Neural progenitor cell (in vitro differentiated cells): ENCODE measurements at places on chromosomes 3 and 15. TPM values are rescaled to one million over a fixed set of nuclear protein-coding genes. Genes with fewer than 3 reads are reported as not detected.
A peak's percentile ranks its signal among the peaks of the same experiment; 100 is the strongest.

DNA sequence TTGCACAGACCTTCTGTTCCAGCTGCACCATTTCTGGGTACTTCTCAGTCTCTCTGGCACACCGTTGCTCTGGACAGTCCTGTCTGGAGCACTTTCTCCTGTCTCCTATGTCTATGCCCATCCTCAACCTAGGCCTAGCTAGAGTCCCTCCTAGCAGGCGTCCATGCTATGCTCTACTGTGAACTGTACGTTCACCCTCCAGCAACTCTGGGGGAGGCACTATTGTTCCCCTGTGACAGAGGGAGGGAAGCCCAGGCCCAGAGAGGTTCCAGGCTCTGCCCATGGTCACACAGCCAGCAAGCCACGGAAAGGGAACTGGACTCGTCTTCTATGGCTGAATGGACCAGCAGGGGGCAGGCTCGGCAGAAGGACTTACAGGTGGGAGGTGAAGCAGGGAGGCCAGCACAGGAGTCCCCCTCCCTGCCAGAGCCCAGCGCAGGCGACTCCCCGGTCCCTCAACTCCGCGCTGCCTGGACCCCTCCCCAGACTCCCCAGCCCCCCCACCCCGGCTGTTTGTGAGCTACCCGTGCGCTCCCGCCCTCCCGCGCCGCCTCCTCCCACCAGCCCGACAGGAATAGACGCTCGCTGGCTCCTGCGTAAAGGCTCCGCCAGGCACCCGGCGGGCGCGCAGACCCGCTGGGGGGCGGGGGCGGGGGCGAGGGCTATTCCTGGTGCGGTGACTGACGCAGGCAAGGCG is 1.7 kb upstream of the LINGO1 start:
- peak; percentile 91 for DNase-seq

GATM gene
- 21.3 and 21.4 TPM in 2 replicates for total RNA-seq

GREM1 gene
- total RNA-seq: 2.9 and 4.4 TPM in 2 replicates

- DNase-seq: no peak
Measured at GRCh38 chr15:84620626-84621025, 19.8 kb downstream of the ZSCAN2 start.

DNA sequence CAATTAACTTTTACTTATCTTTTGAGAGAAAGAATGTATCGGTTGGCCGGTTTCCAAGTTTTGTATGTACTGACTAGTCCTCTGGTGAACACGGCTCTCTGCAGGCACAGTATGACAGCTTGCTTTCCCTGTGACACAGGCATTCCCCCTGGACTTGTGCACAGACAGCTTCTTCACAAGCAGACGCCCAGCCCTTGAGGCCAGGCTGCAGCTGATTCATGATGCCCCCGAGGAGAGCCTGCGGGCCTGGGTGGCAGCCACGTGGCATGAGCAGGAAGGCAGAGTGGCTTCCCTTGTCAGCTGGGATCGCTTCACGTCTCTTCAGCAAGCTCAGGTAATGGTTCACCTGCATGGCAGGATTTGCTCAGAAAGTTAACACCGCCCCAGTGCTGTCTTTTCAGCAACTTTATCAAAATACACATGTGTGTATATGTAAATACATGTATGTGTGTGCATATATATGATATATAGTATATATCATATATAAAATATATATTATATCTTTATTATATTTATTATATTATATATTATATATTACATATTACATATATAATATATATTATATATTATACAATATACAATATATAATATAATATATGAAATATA is 25.5 kb downstream of the FAN1 start:
- no peak for DNase-seq

CIB2 gene
- 40.6 and 52.0 TPM in 2 replicates for total RNA-seq

CCR5 gene
- not detected in 2 replicates for total RNA-seq

GRCh38 chr3:139689122-139689521 is 11.3 kb upstream of the NMNAT3 start:
- peak; percentile 95 for DNase-seq

SLC9C1 gene
- total RNA-seq: 0.31 and 1.3 TPM in 2 replicates

DNA sequence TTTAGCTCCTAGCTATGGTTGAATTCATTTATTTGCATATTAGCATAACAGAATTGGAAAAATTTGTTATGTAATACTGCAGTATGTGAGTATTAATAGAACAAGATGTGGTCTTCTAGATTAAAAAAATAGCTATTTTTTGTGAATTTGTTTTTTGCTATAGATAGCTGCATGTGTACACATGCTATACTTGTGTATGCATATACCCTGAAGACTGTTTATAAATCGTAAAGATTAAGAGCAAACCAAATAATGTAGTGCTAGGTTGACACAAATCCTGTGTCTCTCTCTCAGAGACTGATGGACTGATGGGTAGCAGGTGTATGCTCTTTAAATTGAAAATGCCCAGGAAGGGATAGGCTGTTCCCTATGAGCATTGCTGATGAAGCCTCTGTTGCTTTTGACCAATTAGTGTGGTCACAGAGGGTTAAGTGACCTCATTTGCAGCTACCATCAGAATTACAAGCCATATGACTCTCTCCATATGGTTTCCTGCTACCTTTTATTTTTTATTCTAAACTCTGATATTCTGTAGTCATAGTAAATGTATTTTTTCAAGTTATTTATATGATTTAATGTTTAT is 9.0 kb downstream of the PLCL2 start:
- DNase-seq: no peak

GRCh38 chr3:130834476-130834875 is 59.4 kb upstream of the ATP2C1 start:
- no peak for DNase-seq

GRCh38 chr15:63075015-63075983 is 32.8 kb downstream of the TPM1 start:
- no peak for DNase-seq

COL6A5 gene
- not detected in 2 replicates for total RNA-seq

INTS14 gene
- 40.2 and 54.2 TPM in 2 replicates for total RNA-seq

EFCC1 gene
- 1.1 and 1.5 TPM in 2 replicates for total RNA-seq

CISH gene
- 0.32 and 0.90 TPM in 2 replicates for total RNA-seq

DNA sequence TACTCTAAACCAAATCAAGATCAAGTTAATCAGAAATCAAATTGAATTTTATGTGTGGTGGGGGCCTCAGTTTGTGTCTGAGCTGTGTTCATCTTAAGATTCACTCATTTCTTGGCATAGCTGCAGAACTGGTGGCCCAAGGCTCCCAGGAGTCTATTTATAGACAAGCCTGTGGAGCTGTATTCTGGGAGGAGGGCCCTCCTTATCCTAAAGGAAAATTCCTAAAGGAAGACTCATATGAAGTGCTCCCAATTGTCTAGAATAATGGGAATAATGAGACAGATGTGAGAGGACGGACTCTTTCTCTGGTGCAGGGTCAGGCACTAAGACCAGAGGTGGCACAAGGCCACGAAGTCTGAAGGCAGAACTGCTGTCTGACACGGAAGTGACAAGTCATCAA is 38.9 kb downstream of the C3orf85 start:
- DNase-seq: no peak

FANCD2OS gene
- total RNA-seq: not detected in 2 replicates

- no peak for DNase-seq
Measured at GRCh38 chr15:56805466-56806147, 72.3 kb upstream of the ZNF280D start.

SI gene
- total RNA-seq: not detected in 2 replicates

MINDY2 gene
- total RNA-seq: 15.4 and 25.0 TPM in 2 replicates

- no peak for DNase-seq
Measured at GRCh38 chr3:27353221-27353620, 16.0 kb downstream of the NEK10 start.

BOC gene
- 35.2 and 57.3 TPM in 2 replicates for total RNA-seq

GRCh38 chr3:115246461-115247020 is 99.5 kb upstream of the ZBTB20 start:
- DNase-seq: no peak

DNA sequence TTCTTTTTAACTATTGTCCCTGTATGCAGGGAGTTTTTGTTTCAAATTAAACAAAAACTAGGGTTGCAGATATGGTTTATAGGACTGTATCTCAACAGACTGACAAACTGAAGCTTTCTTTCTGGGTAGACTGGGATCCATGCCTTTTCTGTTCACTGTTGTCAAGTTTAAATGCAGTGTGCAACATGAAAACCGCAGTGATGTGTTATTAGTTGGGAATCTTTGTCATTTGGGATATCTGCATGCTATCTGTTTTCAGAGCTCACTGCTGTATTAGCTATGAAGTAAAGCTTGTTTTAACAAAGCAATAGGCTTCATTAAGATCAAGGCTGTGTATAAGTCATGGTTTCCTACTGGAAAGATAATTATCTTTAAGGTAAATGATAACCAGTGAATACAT is 21.4 kb upstream of the MCF2L2 start:
- DNase-seq: no peak

DNA sequence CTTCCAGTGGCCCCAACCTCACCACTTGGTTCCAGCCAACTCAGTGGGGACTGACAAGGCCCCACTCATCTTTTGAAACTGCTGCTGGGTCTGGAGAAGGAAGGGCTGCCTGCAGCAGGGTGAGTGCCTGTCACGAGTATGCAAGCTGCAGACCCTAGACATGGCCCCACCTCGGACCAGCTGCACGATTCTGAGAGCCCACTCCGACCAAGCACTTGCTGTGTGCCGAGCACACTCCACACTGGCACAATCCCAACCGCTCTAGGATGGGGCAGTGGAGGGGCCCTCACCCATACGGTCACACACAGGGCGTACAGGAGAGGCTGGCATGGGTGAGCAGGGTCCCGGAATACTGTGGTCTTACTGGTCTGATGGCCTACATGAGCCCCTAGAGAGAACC is 8.0 kb upstream of the PLXND1 start:
- no peak for DNase-seq

DNA sequence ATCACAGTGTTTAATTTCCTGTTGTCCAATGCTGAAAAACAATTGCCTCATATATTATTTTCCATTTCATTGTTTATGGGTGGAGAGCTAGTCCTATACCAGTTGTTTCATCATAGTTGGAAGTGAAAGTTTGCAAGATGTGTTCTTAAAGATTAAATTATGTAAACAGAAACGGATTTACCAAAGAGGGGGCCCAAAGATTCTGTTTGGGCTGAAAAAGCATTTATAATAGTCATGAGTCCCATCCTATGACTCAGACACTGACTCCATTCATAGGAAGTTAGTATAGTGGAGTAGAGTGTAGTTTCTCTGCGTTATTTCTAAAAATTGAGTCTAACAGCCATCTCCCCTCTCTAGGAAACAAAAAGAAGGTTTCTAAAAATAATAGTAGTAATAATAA is 24.3 kb downstream of the NFKBIZ start:
- DNase-seq: no peak

- DNase-seq: no peak
Measured at GRCh38 chr3:179436517-179436916, 14.8 kb downstream of the GNB4 start.

DNA sequence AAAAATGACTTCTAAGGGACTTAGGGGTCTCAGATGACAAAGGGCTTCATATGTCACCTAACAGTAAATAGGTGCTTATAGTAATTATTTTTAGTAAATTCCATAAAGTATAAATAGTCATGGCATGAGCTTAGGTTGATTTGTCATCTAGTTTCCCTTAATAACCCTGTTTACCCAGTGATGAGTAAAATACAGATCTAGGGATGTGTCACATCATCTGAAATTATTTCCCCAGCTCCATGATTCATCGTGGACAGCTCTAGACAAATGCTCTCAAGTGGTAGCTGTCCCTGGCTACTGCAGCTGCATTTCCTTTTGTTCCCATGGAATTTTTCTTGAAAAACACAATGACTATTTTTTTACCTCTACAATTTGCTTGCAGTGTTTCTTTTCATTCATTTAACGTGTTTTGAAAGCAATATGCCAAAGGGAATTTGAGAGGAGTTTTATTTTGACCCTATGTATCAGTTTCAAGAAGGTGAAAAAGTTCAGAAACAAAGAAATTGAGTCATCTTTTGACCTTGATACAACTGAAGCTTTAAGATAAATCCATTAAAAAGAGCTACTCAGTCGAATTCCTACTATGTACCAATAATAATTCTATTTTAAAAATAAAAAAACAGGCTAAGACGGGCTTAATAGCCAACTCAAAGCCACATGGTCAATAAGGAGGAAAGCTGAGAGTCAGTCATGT is 241.6 kb downstream of the KCNMB2 start:
- no peak for DNase-seq

- no peak for DNase-seq
Measured at GRCh38 chr15:66838671-66839239, 136.7 kb downstream of the SMAD6 start.

GRCh38 chr3:55692295-55692956 is 205.3 kb upstream of the WNT5A start:
- no peak for DNase-seq

- DNase-seq: no peak
Measured at GRCh38 chr15:57462381-57462780, 86.1 kb downstream of the CGNL1 start.

- no peak for DNase-seq
Measured at GRCh38 chr15:39455471-39455991, 125.3 kb upstream of the THBS1 start.

GRCh38 chr3:101667331-101667730 is 9.6 kb downstream of the ZBTB11 start:
- DNase-seq: no peak

DNA sequence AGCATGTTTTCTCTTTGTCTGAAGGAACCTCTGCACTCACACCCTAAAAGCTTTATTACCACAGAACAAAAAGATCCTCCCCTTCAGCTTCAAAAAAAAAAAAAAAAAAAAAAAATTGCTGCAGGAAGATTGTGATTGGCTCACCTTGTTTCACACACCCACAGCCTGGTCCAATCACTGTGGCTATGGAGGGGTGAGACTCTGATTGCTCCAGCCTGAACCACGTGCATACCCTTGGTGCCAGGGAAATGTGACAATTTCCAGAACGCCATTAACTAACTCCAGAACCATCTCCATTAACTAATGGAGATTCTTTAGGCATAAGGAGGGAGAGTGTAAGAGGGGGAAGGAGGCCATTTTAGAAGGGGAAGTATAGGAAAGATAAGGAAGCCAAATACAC is 106.5 kb upstream of the CRBN start:
- no peak for DNase-seq

DNA sequence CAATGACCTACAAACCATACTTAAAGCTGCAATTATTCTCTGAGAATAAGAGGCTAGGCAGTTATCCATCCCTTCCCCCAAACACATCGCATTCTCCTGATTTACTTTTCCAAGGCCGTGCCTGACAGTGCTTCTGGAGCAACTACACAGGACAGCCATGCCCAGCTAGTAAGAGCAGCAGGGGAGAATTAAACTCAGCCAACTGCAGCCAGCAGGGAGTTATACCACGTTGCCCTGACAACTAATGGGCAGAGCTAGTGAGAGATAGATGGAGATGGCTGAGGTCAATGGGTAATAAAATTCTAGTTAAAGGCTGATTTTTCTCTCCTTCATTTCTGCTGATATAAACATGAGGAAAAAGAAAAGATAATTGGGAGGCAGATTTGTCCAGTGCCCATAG is 193.8 kb upstream of the PPP2R3A start:
- DNase-seq: no peak

GRCh38 chr3:196661400-196661799 is 21.9 kb downstream of the NRROS start:
- no peak for DNase-seq

C3orf85 gene
- total RNA-seq: not detected in 2 replicates

GRCh38 chr15:50884540-50884939 is 23.9 kb upstream of the AP4E1 start:
- DNase-seq: no peak

GRCh38 chr3:45223889-45224727 is 2.0 kb downstream of the TMEM158 start:
- no peak for DNase-seq

- no peak for DNase-seq
Measured at GRCh38 chr3:107307205-107307604, 70.0 kb upstream of the CCDC54 start.

GOLGA8M gene
- not detected in 2 replicates for total RNA-seq

- DNase-seq: no peak
Measured at GRCh38 chr3:100630664-100631063, 21.3 kb downstream of the ADGRG7 start.
